K562 (cell line): ENCODE measurements at places on chromosomes 5 and 9.

DNA sequence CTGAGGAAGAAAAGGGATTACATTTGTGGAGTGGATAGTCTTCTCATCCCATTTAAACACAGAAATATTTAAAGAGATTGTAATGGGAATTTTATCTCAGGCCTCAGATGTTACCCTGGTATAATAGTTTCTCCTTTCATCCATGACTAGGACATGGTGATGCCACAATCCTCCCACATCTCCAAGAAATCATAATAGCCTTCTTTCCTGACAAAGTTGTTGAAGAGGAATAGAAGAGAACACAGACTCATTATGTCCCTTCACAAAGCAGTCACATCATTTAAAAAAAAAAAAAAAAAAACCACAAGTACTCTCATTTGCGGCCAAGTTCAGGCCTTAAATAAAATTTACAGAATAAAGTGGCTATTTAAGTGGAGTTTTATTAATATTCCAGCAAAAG, 359.6 kb downstream of the DEPDC1B start:
- H3K4me3 ChIP-seq: no peak overlapping the region
- H3K36me3 ChIP-seq: no peaks in the 10 kb centered on the region
- no peaks in the 10 kb centered on the region for H3K4me1 ChIP-seq

DNA sequence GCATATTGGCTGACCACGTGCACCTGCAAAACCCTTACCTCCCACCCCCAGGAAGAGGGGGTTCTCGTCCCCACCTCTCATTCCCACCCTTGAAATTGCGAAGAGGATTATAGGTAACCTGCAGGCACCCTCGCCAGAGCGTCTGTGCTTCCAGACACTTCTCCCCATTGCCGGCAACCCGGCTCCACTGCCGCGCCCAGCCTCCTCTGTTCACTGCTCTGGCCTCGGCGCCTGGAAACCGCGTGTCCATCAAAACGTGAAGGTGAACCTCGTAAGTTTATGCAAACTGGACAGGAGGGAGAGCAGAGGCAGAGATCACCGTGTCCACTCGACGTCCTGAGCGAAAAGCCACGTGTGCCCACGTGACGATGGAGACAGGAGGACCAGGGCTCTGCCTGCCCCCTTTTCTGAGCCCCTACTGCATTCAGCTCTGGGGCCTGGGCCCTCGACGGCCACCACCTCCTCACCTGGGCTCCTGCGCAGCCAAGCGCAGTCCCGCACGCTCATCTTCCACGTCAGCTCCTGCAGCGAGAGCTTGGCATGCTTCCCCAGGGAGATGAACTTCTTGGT, 1.9 kb downstream of the TERT start:
- H3K4me1 ChIP-seq: peaks cover 60% of the 10 kb centered on the region
- no peak overlapping the region for H3K4me3 ChIP-seq
- no peak overlapping the region for H3K27ac ChIP-seq
- no peak for DNase-seq
- no peaks in the 10 kb centered on the region for H3K36me3 ChIP-seq
- peaks cover 52% of the 10 kb centered on the region for H3K27me3 ChIP-seq

DNA sequence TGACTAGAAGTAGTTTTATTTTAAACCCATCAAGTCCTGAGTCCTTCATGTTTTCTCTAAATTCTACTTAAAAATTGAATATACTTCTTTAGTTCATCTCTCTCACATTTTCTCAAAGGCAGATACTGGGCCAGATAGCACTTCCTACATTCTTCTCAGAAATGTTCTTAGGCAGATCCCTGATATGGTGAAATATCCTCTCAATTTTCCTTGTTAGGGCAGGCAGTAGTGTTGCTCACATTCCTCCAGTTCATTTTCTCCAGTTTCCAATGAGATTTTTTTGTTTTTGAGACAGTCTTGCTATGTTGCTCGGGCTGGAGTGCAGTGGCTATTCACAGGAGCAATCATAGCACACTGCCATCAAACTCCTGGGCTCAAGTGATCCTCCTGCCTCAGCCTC, 5.7 kb downstream of the GCNT1 start:
- H3K36me3 ChIP-seq: no peaks in the 10 kb centered on the region
- peaks cover 4% of the 10 kb centered on the region; the same call in 1 of the 2 replicates for H3K4me1 ChIP-seq
- H3K27me3 ChIP-seq: no peaks in the 10 kb centered on the region
- no peak overlapping the region for H3K27ac ChIP-seq

- DNase-seq: no peak
- no peaks in the 10 kb centered on the region for H3K27me3 ChIP-seq
- H3K4me1 ChIP-seq: no peaks in the 10 kb centered on the region
- H3K36me3 ChIP-seq: no peaks in the 10 kb centered on the region
- H3K4me3 ChIP-seq: no peak overlapping the region
Observed at GRCh38 chr5:159700016-159700415, 216.3 kb upstream of the ADRA1B start.

- H3K4me1 ChIP-seq: no peaks in the 10 kb centered on the region
- peaks cover 17% of the 10 kb centered on the region; the same call in 2 of the 3 replicates for H3K27me3 ChIP-seq
- H3K36me3 ChIP-seq: no peaks in the 10 kb centered on the region
Observed at GRCh38 chr9:135711881-135712280, 9.9 kb downstream of the KCNT1 start.

DNA sequence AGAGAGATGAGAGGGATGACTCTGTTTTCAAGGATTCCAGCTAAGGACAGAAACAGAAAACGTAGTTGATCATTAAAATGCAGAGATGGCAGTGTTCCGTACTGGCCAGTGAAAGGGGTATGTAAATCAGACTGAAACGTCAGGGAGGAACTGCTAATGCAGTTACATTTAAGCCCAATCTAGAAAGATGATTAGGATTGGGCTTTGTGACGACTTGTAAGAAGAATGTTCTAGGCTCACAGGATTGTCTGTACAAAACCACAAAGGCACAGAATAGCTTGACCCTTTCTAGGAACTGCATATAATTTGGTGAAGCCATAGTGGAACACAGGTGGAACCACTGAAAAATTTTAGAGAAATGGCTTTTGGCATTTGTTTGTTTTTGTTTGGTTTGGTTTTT, 55.6 kb upstream of the TESK1 start:
- peaks cover 3% of the 10 kb centered on the region; the same call in 2 of the 3 replicates for H3K4me1 ChIP-seq
- H3K4me3 ChIP-seq: no peak overlapping the region

GRCh38 chr5:119218830-119219782, 136.7 kb upstream of the TNFAIP8 start:
- no peaks in the 10 kb centered on the region for H3K27me3 ChIP-seq
- no peak overlapping the region for H3K4me3 ChIP-seq
- H3K4me1 ChIP-seq: no peaks in the 10 kb centered on the region
- H3K36me3 ChIP-seq: peaks cover 27% of the 10 kb centered on the region; the same call in 2 of the 3 replicates
- H3K27ac ChIP-seq: no peak overlapping the region

GRCh38 chr5:137751869-137752491, 2.2 kb downstream of the HNRNPA0 start:
- no peaks in the 10 kb centered on the region; the same call in 2 of the 3 replicates for H3K27me3 ChIP-seq
- H3K4me1 ChIP-seq: no peaks in the 10 kb centered on the region; the same call in 2 of the 3 replicates
- H3K27ac ChIP-seq: peak overlapping the region; percentile 57; the same call in 2 of the 3 replicates
- peak overlapping the region; percentile 76 for H3K4me3 ChIP-seq
- peak; percentile 21 for DNase-seq
- peaks cover 21% of the 10 kb centered on the region; the same call in 2 of the 3 replicates for H3K36me3 ChIP-seq

DNA sequence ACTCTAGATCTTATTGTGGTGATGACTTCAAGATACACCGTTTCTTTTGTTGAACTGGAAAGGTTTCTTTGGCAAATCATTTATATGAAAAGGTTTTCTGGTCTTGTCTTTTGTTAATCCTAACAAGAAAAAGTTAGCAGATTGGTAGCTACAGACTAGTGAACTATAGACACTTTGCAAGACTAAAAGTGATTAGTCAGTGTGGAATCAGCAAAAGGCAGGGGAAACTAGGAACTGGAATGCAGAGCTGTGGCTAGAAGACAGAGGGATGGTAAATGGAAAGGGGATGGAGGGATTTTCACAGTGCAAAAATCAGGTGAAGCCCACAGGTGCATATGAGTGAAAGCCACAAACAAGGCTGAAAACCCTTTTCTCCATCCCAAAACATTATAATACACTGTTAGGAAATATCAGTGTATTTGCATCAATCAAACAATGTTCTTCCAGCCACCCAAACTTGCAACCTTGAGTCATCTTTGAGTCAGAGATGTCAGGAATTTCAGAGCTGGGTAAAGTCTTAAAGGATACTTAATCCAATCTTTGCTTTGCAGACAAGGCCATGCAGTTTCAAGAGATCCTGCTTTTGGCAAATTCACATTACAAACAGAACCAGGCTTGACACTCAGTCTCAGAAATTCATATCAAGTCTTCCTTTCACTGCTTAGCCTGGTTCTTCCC, 52.7 kb downstream of the PLK2 start:
- H3K36me3 ChIP-seq: no peaks in the 10 kb centered on the region
- DNase-seq: no peak
- no peaks in the 10 kb centered on the region for H3K27me3 ChIP-seq
- H3K27ac ChIP-seq: no peak overlapping the region

DNA sequence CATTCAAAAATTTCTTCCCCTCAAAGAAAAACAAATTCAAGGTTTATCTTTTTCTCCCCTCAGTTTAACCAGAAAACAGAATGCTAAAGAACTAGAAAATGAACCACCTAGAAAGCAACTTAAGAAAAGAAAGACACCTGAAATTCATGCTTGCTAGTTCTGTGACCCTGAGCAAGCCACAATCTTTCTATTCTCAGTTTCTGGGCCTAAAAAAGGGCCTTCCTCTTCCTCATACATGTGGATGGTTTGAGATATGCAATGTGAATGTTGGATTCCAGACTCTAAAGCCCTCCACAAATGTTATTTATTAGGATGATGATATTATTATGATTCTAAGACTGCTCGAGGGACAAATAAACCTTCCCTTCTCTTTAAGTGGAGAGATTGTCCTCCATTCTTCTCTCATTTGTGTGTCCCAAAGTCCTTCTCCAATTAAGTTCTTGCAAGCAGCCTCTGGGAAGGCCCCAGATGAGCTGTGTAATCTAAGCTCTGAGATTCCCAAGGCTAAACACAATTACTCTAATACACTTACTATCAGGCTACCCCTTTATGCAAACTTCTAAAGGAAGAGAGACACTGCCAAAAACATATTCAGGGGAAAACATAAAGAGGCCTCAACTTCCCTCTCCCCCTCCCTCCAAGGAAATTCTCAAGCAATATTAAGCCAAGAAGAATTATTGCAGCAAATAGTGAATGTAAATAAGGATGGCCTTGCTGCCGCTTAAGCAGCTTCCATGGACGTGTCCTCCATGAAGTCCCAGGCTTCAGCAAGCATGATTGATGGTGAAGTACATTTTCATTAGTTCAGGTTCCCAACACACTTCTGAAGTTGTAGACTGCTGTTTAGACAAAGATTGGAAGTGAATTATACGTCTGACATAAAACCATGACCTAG, 80.2 kb downstream of the PRKACG start:
- no peak overlapping the region for H3K27ac ChIP-seq
- no peak for DNase-seq
- H3K36me3 ChIP-seq: no peaks in the 10 kb centered on the region

DNA sequence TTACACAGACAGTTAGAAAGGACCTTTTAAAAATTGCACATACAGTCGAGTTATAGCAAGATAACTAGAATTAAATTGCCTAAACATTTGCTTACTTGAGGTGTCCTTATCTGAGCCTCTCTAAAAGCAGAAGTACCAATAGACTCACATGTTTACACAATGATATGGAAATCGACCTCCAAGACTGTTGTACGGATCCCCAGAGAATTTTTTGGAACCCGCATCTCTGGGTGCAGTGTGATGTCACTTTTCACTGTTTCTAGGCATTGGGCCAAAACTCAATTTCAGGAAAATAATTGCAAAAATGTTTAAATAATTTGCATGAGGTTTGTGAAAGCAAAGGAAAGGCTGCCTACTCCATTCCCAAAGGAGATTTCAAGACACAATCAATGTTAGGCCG, 63.1 kb upstream of the ATG10 start:
- no peak overlapping the region for H3K27ac ChIP-seq
- H3K36me3 ChIP-seq: no peaks in the 10 kb centered on the region

DNA sequence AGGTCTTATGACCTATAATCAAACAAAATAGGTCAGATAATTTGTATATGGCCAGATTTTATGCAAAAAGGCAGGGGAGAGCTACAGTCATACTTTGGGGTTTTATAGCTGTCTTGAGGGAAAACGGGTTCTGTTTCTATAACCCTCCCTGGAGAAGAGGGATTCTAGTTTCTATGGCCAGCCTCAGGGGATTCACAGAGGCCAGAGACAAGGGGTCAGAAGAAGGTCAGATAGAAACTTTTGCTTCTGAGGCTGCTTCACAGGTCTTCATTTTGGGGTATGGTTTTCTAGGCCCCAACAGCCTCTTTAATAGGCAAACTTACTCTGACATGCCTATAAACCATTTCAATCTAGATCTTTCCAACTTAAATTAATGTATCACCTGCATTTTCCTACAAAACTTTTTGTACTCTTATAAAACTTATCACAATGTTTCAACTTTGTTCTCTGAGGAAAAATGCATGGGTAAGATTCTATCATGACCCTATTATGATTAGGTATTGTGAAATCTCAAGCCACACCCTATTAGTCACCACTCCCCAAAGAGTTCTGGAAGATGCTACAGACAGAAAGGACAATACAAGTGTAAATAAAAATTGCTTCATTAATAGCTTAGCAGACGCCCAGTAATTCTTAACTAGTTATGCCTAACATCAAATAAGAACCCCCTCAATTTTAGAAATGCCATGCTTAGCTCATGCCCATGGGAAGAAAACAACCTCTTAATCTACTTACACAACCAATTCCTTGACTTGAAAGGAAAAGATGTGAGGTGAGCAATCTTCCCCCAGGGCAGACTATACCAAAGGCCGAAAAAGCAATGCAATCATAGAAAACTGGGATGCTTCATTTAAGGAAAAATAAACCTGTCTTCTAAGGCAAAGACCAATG, 396.6 kb downstream of the TLR4 start:
- DNase-seq: no peak
- no peaks in the 10 kb centered on the region for H3K4me1 ChIP-seq
- no peak overlapping the region for H3K27ac ChIP-seq
- no peak overlapping the region for H3K4me3 ChIP-seq

- no peaks in the 10 kb centered on the region for H3K27me3 ChIP-seq
- peak overlapping the region; percentile 75 for H3K27ac ChIP-seq
- DNase-seq: no peak
- peak overlapping the region; percentile 96 for H3K4me3 ChIP-seq
- H3K36me3 ChIP-seq: peaks cover 32% of the 10 kb centered on the region; the same call in 2 of the 3 replicates
- peaks cover 15% of the 10 kb centered on the region for H3K4me1 ChIP-seq
Observed at GRCh38 chr5:176360894-176361436, 599 bp downstream of the KIAA1191 start.

GRCh38 chr5:37723162-37723961, 116.5 kb downstream of the GDNF start:
- peak overlapping the region; percentile 47; the same call in 2 of the 3 replicates for H3K27ac ChIP-seq
- H3K4me1 ChIP-seq: no peaks in the 10 kb centered on the region
- peaks cover 10% of the 10 kb centered on the region; the same call in 1 of the 3 replicates for H3K36me3 ChIP-seq
- no peak overlapping the region for H3K4me3 ChIP-seq
- peak; percentile 47 for DNase-seq

GRCh38 chr5:12204761-12205160, 300.5 kb upstream of the CTNND2 start:
- no peaks in the 10 kb centered on the region for H3K36me3 ChIP-seq
- no peaks in the 10 kb centered on the region for H3K27me3 ChIP-seq
- H3K4me3 ChIP-seq: no peak overlapping the region

DNA sequence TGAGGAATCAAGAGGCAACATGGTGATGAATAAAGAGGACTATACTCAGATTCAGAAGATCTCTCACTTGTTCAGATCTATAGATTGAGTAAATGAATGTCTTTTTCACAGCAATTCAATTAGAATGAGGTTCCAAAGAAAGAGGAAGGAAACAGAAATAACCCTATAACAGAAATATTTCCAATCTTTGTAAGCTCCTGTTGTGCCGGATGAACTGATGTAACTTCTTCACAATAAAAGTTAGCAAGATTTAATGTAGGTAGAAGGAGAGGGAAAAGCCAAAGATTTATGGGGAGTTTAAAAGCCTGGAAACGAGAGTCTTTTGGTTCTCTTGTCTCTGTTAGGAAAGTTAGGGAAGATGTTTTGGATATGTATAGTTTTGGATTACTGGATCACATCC, 92.1 kb downstream of the PBX3 start:
- H3K27me3 ChIP-seq: 0 out of 3 replicates have a peak, but pooled peaks cover 3% of the 10 kb centered on the region
- H3K4me1 ChIP-seq: no peaks in the 10 kb centered on the region
- DNase-seq: no peak
